ENCODE measurements at places on chromosomes 6 and 20.

DNA sequence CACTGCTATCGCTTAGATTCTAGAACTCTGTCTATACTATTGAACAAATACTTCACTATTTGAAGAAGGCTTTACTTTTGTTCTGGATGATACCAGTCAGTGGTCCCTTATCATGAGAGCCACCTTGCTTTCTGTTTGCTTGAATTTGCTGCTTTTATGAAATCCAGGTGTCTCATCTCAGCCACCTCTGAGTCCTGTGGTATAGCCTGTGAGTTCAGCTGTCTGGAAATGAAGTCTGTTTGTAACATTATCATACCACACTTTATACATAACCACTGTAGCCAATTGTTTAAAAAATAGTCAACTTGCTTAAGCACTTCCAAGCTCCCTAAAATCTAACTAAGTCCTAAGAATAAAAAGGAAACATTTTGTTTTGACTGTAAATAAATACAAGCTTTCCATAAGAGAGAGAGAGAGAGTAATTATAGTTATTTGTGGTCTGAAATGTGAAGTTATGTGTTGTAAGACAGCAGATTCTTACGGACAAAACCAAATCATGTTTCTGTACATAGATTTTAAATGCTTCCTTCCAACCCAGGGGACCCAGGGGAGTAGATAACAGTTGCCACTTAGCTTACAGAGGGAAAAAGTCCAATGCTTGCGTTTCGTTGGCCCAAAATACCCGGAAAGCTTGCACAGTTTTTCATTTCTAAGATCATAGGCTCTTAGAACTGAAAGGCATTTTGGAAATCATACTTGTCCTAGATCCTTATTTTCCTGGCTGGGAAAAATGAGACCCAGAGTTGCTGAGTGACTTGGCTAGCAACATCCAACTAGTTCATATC lies 1107.8 kb upstream of the FLRT3 start:
- no peak for DNase-seq

- no peak for DNase-seq
These were observed 17.5 kb upstream of the FAM110A start for GRCh38 chr20:815914-816606.

- no peak for DNase-seq
These were observed 5.3 kb downstream of the PXDC1 start for GRCh38 chr6:3746119-3746691.

DNA sequence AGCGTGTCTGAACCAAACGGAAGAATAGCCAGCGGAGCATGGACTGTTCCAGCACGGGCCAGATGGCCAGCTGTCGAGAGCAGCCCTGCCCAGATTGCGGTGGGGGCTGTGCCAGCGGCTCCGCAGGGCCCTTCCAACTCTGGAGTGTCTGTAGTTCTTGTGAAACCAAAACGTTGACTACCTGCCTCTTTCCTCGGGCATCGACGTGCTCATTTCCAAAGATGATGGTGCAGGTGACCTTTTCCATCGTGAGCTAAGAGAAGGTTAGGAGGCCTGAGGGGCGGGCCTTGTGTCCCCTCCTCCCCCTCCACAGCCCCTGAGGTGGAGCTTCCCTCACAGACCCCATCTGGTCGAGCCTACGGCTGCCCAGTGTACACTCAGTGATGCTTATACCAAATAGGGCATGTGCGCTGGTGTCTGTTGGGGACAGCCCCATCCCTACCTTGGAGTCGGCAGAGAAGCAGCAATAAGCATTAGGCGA lies 12.9 kb upstream of the C20orf144 start:
- no peak for DNase-seq

GRCh38 chr20:37726971-37727956 lies 33.4 kb downstream of the CTNNBL1 start:
- peak; percentile 23 for DNase-seq

DNA sequence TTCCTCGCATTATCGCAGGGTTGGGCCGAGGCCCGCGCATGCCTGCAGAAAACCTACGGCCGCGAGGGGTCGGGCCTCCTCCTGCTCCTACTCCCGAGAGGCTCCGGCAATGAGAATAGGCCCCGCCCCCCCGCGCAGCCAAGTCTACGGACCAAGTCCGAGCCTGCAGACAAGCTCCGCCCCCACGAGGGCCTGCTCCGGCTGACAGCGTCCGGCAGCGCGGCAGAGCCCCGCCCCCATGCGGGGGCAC lies 3.1 kb upstream of the GPSM3 start:
- DNase-seq = peak; percentile 99

DNA sequence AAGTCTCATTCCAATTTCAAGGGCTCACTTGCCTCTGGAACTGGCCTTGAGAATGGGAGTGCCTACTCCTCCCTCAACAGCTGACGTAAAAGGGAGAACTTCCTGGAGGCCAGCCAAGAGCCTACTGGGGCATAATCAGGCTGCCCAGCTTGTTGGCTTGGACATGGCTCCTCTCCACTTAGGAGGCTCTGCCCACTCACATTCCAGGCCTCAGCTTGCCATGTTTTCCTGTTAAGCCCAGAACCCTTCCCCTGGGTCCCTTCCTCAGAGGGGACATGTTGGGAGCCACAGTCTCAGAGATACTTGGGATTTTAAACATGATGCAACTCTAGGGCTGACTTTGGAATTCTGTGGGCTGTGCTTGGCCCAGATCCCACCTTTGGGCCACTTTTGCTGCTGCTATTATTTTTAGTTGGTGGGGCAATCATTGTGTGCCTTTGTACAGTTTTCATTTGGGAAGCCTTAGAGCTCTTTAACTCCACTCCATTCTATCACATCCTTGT lies 31.5 kb upstream of the ADTRP start:
- peak; percentile 83 for DNase-seq

GRCh38 chr6:22954749-22955385 lies 385.5 kb downstream of the HDGFL1 start:
- DNase-seq = no peak

DNA sequence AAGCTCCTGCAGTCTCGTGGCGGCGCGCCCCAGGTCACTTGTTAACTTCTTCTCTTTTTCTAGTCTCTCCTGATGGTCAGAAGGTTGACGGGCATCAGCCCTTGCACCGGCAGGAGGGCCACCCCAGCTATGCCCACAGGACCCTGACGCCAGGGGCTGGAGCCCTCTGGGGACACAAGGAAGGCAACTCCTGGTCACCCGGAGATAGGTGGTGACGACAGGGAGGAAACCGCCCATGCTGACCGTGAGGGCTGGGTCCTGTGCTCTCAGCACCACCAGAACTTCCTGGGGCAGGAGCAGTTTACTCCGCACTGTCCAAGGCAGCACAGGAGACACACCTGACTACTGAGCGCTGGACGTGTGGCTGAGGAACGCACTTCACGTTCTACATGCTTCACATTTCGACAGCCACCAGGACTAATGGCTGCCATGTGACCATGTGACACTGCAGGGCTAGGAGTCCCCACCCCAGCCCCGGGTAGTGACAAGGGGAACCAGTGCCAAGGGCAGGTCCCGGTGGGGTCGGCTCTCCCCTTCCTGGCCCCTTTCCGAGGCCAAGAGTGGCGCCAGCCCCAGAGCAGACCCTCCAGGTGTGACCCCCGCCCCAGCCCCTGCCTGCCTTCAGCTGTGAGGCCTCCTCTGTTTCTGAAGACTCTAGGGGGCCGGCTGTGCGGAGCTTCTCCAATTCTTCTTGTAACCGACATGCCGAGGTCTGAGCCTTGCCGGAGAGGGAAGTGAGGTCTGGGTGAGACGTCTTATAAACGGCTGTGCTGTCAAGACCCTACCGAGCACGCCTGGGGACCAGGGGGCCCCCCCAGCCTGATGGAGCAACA lies 45.2 kb downstream of the DSTN start:
- DNase-seq = no peak

DNA sequence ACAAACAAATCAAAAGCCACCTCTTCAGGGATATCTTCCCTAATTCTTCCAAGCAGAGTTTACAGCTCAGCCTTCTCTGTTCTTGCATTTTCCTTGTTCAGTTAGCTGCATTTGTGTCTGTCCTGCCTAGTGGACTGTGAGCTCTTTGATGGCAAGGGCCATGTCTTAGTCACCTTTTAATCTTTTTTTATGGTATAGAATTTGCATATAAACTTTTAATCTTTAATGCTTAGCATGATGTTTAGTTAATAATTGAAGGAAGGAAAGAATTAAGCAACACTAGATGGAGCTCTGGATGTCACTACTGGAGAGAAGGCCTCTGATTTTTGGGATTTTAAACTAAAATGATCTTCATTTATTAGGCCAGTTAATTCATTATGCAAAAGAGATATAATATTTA lies 12.1 kb downstream of the PPP2R5D start:
- no peak for DNase-seq

DNA sequence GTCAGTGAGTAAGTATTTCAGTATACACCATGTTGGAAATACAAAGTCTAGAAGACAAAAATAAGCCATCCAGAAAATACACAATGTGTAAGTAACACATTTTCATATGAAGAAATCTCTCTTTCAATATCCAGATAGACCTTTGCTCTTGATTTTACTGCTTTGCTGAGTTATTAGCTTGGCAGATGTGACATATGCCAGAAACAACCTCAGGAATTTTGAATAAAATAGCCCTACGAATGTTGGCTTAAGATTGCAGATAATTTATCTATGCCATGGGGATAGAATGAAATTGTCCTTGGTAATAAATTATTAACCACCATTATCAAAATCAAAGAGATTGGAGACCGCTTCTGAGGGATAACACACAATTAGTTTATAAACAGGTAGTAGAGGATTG lies 1036.9 kb upstream of the EPHA7 start:
- DNase-seq = no peak

- no peak for DNase-seq
These were observed 41.8 kb downstream of the SF3B5 start for GRCh38 chr6:144053601-144054000.

DNA sequence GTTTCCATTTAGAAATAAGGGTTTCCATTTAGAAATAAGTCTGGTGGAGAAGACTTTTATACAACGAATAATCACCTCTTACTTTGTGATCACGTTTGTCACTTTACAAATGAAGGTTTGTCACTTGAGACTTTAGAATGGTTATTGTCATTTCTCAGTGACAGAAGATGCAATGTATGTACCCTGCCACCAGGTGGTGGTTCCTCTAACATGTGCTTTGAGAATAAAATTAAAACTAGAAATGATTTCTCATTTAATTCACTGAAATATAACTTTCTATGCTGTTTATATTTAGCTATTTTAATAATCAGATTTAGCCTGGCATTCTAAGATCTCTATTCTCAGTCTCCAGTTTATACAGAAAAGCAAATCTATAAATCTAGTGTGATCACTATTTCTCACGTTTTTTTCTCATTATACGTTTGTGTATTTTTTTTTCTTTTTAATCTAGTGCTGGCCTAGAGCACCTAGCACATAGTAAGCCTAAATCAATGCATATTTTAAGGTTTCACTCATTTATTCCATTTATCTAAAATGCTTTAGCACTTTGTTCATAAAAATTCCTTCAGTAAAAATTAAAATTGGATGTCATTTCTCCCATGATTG lies 57.4 kb upstream of the TFAP2D start:
- DNase-seq = no peak

DNA sequence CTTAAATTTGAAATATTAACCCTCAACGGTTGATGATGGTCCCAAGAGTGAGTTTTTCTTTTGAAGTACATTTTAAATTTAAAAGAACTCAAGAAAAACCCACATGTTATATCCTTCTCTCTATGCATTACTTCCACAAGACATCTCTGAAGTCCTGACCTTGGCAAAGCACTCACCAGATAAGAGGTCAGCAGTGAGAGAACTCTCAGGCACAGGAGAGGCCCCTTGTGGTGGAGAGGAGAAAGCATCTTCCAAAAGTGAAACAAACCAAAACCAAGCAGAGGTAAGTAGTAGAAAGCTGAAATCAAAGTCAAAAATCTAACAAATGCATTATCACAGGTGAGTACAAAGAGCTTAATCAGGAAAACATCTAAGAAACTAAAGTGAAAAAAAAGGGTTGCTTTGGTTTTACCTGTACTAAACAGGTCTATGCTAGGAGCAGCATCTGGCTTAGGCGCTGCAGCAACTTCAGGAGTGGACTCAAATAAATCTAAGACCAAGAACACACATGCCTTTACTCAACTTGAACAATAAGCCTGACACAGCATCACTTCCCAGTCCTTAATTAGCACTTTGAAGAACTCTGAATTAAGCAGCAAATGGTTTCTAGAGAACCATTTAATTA lies 80.5 kb downstream of the PRSS35 start:
- DNase-seq = no peak

DNA sequence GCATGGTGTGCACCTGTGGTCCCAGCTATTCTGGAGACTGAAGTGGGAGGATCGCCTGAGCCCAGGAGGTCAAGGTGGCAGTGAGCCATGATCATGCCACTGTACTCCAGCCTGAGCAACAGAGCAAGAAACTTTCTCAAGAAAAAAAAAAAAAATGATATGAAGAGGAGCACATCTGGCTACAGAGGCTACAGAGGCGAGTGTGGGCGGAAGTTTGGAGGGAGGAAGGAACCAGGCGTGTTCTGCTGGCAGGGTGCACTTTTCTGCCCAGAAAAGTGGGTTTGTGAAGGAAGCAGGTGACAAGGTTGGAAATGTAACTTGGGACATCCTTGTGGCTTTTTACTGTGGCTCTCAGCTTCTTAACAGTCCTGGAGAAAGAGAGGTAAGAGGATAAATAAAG lies 96.7 kb downstream of the SNX5 start:
- no peak for DNase-seq

- no peak for DNase-seq
These were observed 309.3 kb upstream of the CDYL start for GRCh38 chr6:4466769-4467480.

- DNase-seq = no peak
These were observed 522.5 kb downstream of the EPM2A start for GRCh38 chr6:145212813-145213212.

- no peak for DNase-seq
These were observed 499.6 kb downstream of the RFPL4B start for GRCh38 chr6:112846681-112847080.

DNA sequence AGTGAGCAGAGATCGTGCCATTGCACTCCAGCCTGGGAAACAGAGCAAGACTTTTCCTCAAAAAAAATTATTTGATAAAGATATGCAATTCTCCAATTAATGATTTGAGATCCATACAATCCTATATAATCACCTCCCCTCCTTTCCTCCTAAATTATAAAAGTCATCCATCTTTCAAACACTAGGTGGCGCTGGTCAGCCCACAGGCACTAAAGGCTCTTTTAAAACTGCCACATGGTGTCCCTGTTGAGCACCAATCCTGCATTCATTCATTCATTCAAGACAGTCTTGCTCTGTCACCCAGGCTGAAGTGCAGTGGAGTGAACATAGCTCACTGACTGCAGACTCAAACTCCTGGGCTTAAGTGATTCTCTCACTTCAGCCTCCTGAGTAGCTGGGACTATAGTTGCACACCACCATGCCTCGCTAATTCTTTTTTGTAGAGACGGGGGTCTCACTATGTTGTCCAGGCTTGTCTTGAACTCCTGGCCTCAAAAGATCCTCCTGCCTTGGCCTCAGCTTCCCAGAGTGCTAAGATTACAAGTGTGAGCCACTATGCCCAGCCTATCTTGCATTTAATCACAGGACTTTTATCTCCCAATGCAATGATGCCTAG lies 58.7 kb upstream of the SLC2A12 start:
- no peak for DNase-seq
